Activated T-helper 1 cell treated with Interleukin-2 at 50 U/mL for 16 hours (primary cell): ENCODE measurements at places on chromosomes 4 and X.
A peak's percentile ranks its signal among the peaks of the same experiment; 100 is the strongest.

DNA sequence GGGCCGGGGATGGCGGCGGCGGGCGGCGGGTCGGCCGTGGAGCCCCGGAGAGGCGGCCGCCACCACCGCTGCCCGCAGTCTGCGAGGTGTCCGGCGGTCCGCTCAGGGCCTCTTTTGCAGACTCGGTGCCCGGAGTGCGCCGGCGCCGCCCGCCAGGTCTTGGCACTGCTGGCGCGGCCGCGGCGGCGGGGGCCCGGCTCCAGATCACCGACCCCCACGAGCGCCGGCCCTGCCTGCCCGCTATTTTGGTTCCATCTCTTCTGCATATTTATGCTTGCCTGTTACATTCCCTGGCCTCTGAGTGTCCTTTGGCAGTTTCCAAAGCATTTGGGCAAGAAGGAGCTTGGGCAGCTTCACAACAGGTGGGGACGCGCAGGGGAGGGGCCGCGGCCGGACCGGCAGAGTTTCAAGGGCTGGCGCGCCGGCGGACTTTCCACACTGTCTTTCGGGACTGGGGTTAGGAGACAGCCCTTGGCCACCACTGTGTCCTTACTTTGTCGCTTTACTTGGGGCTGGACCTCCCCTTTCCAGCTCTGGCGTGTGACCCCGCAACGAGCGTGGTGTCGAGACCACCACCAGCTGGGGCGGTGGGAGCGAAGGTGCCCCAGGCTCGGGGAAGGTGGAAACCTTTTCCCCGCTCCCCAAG, 668 bp upstream of the TAPT1 start:
- DNase-seq: peak; percentile 12

- no peak for DNase-seq
Observed at GRCh38 chr4:167930166-167930565, 162.2 kb upstream of the ANXA10 start.

GRCh38 chr4:177041356-177041755, 248.6 kb upstream of the VEGFC start:
- no peak for DNase-seq

- DNase-seq: no peak
Observed at GRCh38 chr4:76279462-76279861, 27.1 kb upstream of the STBD1 start.
